Activated CD8-positive, alpha-beta memory T cell treated with anti-CD3 and anti-CD28 coated beads for 4 hours (primary cell): ENCODE measurements at places on chromosomes 13 and 19.

GRCh38 chr19:17931532-17932191 is 1.2 kb upstream of the CCDC124 start:
- DNase-seq, result no peak

DNA sequence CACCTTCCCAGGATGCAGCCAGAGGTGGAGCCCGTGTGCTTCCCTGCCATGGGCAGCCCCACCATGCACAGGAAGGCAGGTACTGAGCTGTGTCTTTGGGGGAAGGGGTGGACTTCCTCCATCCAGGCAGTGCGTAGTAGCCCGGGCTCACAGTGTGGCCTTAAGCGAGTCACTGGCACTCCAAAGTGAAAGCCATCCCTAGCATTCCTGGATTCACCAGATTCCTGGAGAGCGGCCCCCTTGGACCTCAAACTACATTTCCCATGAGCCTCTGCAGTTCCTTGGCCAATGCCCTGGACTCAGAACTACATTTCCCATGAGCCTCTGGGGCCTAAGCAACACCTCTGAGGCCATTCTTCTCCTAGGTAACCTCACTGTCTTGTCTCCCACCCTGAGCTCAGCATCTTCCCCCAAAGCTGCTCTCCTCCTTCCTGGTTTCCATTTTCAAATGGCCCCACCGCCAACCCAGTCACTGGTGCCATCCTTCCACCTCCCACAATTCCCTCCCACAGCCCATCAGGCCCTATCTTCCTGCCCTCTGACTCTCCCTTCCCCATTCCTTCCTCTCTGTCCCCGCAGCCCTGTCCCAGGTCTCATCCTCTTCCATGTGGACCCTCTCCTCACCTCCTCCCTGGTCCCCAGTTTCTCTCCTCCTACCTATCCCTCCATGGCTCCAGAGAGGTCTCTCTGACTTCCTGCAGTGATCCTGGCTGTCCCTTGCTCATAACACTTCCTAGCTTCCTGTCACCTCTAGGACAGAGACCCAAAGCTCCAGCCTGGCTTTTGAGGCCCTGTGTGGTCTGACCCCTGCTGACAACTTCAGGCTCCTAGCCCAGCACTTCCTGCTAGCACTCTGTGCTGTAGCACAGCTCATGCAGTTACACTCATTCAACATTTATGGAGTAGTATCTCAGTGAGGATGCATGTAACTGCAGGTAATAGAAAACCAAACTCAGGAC is at the start of gene C19orf81:
Gene C19orf81, plus strand, starts transcription at position 13 of the 959 bp plus-strand sequence. Its CDS starts 0 bp downstream, at position 13.
- no peak for DNase-seq

DNA sequence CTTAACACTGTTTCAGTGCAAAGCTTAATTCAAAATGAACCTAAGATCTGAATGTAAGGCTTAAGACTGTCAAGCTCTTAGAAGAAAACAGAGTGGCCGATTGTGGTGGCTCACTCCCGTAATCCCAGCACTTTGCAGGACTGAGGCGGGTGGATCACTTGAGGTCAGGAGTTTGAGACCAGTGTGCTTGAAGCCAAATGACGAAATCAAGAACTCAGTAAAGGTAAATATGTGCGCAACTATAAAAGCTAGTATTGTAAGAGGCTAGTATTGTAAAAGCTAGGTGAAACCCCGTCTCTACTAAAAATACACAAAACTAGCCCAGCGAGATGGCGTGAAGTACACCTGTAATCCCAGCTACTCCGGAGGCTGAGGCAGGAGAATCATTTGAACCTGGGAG is 12.7 kb downstream of the ATP4B start:
- DNase-seq, result no peak

DNA sequence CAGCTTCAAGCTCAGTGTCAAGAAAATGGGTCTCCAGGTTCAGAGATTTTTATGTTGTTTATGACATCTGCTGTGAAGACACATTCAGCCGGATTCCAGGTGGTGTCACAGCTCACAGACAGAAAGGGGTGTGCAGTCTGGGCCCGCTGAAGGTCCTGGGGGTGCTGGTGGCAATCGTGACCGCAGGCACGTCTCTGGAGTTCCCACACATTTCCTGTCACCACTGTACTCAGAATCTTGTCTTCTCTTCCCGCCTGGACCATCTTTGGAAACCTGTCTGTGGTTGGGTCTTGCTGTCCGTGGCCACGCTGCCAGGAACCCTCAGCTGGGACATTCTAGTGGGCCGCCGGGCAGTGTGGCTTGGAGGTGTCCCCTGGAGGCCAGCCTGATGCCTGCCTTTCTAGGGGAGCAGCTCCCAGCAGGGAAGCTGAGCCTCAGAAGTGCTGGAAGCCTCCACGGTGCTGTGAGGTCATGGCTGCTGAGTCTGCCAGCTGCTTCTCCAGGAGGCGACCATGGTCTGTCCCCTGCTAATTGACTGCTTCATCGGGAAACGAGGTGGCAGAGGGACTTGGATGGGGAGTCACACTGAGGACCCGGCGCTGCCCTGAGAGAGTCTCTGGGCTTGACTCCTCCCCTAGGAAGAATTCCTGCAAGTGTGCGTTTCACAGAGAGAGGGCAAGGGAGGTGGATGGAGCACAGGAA is 3.7 kb downstream of the TEX29 start:
- no peak for DNase-seq

DNA sequence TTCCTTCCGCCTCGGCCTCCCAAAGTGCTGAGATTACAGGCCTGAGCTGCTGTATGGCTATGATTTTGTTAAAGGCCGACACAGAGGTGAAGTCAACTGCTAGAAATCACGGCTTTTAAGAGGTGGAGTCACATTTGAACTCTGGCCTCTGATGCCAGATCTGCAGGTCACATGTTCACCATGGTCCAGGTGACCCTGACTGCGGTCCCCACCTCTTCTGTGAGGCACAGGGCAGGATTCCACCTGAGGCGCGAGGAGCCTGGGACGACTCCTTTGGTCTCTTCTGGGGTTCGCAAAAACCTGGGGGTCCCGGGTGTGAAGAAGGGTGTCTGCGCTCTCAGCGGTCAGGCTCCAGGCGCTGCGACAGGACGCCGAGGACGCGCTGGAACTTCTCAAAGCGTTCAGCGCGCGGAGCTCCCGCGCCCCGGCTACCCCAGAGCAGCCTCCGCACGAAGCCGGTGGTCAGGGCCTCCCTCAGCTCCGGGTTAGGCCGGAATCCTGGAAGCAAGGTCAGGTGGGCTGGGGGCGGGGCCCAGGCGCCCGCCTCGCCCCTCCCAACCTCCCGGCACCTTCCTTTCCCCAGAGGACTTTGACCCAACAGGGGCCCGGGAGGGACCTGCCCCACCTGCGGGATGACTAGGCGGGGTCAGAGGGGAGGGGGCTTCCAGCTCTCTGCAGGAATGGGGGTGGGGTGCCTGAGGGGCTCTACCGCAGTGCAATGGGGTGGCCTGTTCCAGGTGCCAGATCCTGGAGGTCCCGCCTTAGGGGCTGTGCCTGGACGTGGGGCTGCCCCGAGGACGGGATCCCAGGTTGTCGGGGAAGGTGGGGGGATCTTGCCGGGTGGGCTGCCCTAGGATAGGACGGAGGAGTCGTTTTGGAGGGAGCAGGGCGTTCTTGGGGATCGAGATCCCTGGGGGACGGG is 13.0 kb downstream of the TRIP10 start:
- no peak for DNase-seq

GRCh38 chr19:15296841-15297415 is 35.4 kb downstream of the BRD4 start:
- DNase-seq, result no peak

GRCh38 chr19:36398571-36398970 is 19.6 kb upstream of the ZFP14 start:
- no peak for DNase-seq
